ENCODE measurements at places on chromosomes 3 and 15.

DNA sequence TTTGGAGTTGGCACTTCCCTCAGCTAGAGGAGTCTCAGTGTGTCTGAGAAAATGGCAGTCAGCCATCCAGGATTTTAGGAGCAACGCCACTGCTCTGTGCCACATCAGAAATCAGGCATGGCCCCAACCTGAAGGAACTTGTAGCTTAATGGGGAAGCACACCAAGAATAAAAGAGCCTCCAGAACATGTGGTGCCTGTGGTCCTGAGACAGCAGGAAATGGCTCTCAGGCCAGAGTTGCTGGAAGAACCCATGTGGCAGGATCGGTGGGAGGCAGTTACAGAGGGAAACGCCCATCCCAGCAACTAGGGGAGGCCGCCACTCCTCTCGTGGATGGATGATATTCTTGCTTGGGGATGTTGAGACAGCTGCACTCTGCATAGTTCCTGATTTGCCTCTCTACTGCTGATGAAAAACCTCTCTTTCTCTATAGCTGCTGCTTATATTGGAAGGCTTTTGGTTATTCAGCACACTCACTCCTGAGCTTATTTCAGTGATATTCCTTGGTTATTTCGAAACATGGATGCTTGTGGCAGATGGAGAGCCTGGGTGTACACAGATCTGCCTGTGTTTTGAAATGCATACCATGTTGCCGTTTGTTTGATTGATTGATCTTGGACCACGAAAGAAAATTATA, 52.4 kb downstream of the KLHL25 start:
- no peak for DNase-seq

DNA sequence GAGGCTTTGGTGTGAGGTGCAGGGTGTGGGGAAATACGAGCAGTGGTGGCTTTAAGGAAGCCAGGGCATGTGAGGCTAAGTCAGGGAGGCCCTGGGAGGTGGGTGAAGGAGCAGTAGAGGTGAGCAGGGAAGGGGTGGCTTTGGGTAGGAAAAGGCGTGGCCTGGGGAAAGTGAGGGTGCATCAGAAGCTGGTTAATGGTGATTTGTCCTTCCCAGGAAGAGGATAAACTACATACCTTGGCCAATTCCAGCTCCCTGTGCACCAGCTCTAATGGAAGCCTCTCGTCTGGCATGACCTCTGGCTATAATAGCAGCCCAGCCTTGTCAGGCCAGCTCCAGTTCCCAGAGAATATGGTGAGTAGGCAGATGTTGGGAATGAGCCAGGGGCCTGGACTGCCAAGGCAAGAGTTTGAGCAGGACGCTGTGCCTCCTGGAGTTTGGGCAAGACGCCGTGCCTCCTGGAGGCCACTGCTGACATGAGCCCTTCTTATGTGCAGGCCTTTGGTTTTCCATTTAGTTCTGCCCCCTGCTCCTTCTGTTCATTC, 41.3 kb downstream of the CDAN1 start:
- no peak for DNase-seq

- no peak for DNase-seq
Observed at GRCh38 chr3:72576563-72576962, 271.7 kb downstream of the SHQ1 start.

DNA sequence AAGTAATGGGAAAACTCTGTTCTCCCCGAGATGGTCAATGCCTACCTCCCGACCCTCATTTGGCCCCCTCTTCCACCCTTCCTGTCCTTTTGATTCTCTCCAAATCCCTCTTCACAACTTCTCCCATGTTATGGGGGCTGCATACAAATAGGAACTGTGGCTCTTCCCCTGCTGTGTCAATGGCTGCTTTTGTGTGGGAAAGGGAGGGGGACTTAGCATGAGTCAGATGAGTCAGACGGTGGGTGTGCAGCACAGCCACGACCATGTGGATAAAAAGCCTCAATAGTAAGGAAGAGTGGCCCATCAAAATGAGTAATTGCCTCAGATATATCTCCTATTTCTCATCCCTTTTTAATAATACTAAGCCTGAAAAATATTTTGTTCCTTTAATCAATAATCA, 31.9 kb downstream of the SPATA16 start:
- DNase-seq: no peak

DNA sequence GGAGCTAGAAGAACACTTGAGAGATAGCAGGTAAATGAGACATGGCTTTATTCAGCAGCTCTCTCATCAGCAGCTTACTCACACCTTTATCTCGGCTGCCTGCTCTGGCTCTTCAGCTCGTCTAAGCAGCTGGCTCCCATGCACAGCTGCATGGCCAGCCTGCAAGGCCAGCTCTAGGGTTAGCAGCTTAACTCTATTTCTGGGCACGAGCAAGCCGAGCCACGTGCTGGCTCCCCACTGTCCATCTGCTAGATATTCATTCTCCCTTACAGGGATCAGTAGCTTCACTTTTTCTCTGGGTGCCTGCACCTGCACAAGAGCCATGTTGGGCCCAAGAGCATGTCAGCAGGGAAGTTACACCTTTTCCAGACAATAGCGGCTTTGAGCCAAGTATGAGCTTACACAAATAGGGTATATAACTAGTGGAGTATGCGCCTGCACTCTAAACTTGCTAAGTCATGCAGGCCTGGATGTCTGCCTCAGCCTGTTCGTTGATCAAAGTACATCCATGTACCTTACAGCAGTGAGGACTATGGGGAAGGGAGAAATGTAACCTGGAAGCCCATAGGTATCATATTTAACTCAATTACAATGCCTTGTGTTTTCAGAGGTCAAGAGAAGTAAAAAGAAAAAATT, 174.9 kb upstream of the SNTN start:
- no peak for DNase-seq

DNA sequence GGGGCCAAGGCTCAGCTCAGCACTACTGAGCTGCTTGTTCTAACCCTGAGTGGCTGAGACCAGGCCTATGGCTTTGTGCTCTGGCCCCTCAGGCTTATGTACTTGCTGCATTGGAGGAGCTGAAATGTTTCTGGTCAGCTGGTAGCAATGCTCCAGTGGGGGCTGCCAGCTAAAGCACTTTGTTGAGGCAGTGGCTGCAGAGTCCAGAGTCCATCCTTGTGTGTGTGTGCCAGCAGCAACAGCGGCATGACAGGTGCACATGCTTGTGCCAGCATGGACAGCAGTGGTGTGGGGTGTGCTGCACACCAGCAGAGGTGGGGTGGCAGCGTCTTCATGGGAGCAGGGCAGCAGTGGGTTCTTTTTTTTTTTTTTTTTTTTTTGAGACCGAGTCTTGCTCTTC, 169.1 kb downstream of the VPS8 start:
- no peak for DNase-seq

DNA sequence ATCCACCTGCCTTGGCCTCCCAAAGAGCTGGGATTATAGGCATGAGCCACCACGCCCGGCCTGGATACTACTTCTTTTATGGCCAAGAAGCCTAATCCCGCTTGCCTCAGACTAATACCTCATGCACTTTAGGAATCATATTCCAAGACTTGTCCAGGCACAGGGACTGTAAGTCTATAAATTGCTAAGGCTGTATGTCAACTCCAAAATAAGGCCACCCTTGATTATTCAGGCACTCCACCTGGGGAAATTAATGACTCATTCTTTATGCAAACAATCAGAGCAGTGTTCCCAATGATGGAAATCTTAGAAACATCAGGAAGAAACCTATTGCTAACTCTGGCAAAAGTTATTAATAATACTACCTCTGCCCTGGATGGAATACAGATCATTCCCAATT, 98.4 kb downstream of the ERC2 start:
- no peak for DNase-seq

GRCh38 chr3:8739757-8740504, 6.3 kb downstream of the CAV3 start:
- DNase-seq: no peak

DNA sequence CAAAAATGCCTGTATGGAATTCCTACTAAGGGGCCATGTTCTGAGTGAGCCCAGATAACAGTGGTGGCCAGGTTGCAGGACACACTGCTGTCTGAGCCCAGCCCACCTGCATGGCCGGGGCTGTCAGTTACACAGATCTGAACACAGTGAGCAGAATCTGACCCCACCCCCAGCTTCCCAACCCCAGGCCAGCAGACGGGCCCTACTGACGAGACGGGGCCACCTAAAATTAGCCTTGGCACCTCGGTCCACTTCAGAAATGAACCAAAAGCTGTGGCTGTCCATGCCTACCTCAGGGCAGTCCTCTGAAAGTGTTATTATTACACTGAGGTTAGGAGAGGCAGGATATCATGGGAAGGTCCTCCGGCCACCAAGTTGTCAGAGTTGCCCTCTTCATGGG, 51.8 kb downstream of the LMCD1 start:
- DNase-seq: no peak

DNA sequence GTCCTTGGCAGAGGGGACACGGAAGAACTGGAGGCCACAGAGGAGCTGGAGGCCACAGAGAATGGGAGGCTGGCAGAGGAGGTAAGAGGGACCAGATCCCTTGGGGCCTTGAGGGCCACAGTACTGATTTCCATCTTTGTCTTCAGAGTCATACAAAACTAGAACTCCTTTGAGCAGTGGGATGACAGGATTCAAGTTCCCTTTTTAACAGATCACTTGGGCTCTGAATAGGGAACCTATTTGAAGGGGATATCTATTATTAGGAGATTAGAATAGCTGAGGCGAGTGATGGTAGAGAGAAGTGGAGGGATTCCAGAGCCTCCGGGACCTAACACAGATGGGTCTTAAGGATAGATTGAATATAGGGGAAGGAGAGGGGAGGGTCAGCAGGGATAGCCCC, 55.7 kb downstream of the OXNAD1 start:
- no peak for DNase-seq

DNA sequence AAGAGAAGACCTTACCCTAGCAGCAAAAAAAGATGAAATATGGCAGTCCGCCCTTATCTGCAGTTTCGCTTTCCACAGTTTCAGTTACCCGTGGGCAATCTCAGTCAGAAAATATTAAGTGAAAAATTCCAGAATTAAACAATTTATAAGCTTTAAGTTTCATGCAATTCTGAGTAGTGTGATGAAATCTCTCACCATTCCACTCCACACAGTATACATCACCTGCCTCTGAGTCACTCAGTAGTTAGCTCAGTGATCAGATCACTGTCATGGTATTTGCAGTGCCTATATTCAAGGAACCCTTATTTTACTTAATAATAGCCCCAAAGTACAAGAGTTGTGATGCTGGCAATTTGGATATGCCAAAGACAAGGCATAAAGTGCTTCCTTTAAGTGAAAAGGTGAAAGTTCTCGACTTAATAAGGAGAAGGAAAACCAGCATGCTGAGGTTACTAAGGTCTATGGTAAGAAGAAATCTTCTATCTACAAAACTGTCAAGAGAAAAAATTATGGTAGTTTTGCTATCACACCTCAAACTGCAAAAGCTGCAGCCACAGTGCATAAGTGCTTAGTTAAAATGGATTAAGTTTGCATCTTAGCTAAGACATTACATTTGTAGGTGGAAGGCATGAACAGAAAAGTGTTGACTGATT, 48.1 kb downstream of the HSPBAP1 start:
- no peak for DNase-seq

DNA sequence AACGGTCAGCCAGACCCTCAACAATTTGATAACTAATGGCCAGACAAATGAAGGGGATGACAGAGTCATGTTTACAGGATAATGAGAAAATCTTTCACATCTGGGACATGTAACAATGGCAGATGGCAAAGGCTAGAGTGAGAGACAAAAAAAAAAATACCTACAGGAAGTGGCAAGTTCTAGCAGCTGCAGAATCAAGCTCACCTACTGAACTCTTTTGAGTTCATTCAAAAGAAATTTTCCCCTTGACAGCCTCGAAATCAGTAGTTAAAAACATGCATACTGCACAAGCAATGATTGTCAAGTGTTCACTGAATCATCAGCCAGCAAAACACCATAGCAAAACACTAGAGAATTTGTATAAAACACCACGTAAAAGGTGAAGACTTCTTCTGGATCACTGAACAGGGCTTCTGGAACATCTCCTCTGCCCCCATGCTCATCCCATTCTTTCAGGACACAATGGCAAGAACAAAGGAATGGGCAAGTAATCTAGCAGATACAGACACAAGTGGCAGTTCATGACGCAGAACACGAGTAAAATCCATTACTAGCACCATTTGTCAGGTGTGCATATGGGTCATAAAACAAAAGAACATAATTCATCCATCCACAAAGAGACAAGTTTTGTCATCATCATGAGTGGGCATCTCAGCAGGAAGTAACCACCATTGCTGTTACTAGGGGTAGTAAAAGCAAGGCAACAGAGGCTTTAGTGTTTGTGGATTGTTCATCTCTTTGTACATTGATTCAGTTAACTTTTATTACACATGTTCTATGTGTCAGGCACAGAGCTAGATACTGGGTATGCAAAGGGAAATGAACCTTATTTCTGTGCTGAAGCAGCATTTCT, 13.8 kb upstream of the KCNMB2 start:
- no peak for DNase-seq

- DNase-seq: no peak
Observed at GRCh38 chr15:79656151-79657000, 224.2 kb downstream of the MINAR1 start.

DNA sequence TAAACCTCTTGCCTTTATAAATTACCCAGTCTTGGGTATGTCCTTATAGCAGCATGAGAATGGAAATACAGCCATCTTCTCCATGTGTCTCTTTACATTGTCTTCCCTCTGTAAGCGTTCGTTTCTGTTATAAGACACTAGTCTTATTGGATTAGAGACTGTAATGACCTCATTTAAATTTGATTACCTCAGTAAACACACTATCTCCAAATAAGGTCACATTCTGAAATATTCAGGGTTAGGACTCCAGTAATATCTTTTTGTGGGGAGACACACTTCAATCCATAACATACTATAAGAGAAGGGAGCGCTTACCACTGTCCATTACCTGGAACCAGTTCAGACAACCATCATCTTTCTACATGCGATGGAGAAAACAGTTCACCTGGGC, 34.3 kb upstream of the CD47 start:
- no peak for DNase-seq

DNA sequence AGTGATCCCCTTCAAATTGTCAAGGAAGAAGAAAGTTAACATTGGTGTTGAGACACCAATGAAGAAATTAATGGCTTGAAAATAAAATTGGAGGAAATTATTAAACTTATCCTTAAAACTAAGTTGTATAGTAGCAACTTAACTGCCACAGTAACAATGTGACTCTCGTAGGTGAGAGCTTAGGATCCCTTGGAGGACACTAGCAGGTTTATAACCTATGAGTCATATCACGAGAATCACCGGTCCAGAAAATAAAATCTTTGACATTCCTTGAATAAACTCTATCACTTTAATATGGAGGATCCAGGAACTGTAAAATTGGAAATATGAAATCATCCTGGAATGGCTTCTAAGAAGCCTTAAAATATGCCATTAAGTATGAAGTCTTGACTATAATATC, 2.1 kb downstream of the GHSR start:
- no peak for DNase-seq

DNA sequence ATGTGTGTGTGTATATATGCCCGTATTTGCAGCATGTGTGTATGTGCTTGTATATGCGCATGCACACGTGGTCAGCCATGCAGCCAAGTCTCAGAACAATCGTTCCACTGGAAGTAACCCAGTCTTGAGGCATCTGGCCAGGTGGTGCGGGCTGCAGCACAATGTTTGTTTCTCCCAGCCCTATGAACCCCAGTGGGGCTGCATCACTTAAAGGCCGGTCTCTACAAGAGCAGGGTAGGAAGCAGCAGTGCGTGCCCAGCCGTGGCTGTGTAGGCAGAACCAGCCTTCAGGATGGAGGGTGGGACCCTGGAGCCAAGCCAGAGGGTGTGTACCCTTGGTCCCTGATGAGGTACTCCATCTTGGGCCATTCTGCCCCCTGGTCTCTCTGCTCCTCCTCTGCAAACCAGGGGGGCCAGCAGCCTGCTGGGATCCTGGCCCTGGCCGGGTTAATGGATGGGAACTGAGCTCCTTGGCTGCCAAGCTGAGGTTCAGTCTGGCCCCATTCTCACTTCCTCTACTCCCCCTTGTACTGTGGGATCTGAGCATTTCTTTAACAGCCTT, 11.8 kb downstream of the KLF13 start:
- DNase-seq: no peak

- no peak for DNase-seq
Observed at GRCh38 chr3:133570139-133570936, 3.1 kb upstream of the CDV3 start.
